Posterior vena cava (tissue), 2 donors: ENCODE measurements at places on chromosomes 2 and 18. TPM values are rescaled to one million over a fixed set of nuclear protein-coding genes. Genes with fewer than 3 reads are reported as not detected.

DNA sequence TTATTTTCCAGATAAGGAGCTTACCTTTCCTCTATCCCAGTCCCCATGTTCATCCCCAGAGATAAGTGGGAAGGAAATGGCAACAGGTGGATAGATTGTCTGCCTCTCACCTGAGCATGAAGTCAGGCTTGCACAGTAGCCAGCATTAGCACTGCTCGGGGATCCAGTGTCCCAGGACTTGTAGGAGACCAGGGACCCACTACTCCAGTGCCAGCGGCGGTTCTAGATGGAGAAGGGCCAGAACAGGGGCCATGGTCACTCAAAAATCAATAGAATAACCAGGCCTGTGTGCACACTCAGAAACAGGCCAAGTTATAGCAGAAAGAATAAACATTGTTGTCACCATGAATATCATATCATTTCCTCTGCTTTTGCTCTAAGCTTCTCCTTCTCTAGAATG, 2.4 kb downstream of the REG1B start:
- no peak for DNase-seq

GRCh38 chr2:86017901-86018896, 87.5 kb downstream of the POLR1A start:
- peak; percentile 81 for DNase-seq

GRCh38 chr2:41719756-41720155, 328.1 kb upstream of the PKDCC start:
- DNase-seq, result no peak

DNA sequence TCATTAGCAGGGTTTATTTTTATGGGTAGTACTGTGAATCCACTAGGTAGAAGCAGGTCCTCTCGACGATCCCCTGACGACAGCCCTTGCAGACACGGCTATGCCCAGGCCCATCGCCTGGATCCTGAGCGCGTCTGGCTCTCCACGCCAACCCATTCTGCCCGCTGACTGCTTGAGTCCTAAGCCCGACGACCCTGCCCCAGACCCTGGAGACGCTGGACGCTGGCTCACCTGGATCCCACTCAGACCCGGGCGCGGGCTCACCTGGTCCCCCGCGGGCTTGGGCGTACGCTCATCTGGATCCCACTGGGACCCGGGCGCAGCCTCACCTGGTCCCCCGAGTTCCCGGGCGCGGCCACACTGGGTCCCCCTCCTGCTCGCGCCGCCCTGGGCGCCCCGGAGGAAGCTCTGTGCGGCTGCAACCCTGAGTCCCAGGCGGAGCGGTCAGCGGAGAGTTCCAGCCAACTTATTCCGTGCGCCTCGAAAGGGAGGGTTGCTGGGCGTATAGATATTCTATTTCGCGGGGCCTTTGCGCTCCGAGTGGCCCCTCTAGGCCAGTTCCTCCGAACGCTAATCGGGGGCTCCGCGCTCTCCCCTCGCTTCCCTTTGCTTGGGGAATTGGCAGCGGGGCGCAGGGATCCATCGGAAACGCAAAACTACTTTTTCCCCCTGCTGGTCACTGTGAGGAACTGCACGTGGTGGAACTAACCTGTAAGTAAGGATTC, 22.4 kb upstream of the RMP24 start:
- DNase-seq, result no peak

DNA sequence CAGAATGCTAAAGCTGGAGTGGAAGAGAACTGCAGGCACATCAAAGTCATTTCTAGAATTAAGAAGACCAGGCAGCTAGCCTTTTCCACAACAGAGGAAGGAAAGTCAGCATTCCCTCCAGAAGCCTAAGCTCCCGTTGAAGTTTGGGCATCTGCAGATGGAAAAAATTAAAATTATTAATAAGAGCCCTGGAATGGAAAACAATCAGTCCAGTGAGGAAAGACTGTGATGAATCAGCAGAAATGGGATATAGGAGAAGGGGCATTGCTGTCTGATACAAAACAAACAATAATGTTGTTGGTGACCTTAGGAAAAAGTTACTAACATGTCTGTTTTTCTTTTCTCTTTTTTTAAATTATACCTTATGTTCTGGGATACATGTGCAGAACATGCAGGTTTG, 450.7 kb upstream of the SLC14A2 start:
- DNase-seq, result no peak

GRCh38 chr2:43540021-43540779, 55.6 kb downstream of the THADA start:
- DNase-seq, result peak; percentile 82

GRCh38 chr2:145431181-145431951, 911.4 kb upstream of the ZEB2 start:
- no peak for DNase-seq

- DNase-seq, result no peak
Observed at GRCh38 chr2:148548716-148549400, 95.7 kb upstream of the EPC2 start.

- no peak for DNase-seq
Observed at GRCh38 chr18:63788447-63789096, 13.4 kb downstream of the SERPINB7 start.

- no peak for DNase-seq
Observed at GRCh38 chr18:12076424-12077140, 17.1 kb upstream of the ANKRD62 start.

- peak; percentile 88 for DNase-seq
Observed at GRCh38 chr2:238459081-238459629, 32.4 kb downstream of the ASB1 start.

GRCh38 chr2:238512247-238512867, 85.6 kb downstream of the ASB1 start:
- DNase-seq, result peak; percentile 75

- peak; percentile 23 for DNase-seq
Observed at GRCh38 chr2:219215871-219216534, 2.8 kb downstream of the ABCB6 start.

DNA sequence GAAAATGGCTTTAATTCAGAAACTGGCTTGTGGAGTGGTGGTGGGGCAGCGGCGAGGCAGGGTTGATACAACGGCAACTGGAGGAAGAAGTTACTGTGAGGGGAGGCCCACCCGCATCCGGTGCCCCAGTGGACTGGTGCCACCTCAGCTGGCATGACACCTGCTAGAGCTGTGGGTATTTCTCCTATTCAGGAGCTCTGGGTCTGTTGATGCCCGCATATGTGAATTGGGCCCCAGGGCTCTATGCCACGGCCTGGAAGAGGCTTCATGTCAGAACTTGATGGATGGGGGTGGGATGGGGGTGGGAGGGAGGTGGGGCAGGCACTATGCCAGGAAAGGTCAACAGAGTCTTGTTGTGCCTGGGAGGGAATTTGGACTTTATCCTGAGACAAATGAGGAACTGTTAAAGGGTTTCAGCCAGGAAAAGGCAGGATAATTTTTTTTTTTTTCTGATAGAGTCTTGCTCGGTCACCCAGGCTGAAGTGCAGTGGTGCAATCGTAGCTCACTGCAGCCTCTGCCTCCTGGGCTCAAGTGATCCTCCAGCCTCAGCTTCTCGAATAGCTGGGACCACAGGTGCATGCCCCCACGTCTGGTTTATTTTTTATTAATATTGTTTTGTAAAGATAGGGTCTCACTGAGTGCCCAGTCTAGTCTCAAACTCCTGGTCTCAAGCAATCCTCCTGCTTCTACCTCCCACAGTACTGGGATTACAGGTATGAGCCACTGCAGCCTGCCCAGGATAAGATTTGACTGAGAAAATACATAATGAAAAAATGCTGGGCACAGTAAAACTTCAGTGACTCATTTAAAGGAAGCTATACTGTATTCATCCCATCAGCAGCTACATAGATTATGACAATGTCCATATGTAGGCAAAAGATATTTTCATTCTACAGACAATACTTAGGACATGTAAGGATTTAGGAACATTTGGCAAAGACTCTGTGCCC, 52.6 kb downstream of the SH2D6 start:
- no peak for DNase-seq

- no peak for DNase-seq
Observed at GRCh38 chr2:197159661-197160211, 150.8 kb downstream of the ANKRD44 start.

DNA sequence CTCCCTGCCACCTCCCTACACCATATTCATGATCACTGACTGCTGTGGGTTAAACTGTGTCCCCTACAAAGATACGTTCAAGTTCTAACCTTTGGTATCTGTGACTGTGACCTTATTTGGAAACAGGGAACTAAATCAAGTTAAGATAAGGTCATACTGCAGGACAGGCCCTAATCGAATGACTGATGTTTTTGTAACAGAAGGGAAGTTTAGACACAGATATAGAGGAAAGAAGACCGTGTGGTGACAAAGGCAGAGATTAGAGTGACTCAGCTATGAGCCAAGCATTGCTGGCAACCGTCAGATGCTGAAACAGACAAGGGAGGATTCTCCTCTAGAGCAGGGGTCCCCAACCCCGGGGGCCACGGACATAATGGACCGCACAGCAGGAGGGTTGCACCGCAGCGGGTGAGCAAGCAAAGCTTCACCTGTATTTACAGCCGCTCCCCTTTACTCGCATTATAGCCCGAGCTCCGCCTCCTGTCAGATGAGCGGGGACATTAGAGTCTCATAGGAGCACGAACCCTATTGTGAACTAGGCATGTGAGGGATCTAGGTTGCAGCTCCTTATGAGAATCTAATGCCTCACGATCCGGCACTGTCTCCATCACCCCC, 28.9 kb upstream of the RNF152 start:
- no peak for DNase-seq

DNA sequence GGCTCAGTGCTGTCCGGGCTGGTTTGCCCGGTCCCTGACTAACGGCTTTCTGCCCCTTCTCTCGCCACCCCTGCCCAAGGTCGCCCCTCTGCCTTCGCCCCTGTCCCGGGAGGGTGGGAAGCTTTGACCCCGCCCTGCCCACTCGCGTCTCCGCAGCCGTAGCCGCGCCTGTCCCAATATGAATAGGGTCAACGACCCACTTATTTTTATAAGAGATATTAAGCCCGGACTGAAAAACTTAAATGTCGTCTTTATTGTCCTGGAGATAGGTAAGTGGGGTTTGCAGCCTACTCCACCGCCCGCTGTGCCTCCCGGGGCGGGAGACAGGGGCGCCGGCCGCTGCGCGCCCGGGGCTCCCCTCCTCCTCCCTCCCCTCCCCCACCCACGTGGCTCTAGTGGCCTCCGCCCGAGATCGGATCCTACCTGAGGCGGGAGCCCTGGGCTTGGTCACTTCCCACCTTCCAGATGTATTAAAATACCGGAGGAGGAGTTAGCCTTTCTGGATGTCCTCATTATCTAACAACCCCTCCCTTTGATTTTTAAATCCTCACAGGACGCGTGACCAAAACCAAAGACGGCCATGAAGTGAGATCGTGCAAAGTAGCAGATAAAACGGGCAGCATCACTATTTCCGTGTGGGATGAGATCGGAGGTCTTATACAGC, 633 bp downstream of the NABP1 start:
- peak; percentile 90 for DNase-seq

DNA sequence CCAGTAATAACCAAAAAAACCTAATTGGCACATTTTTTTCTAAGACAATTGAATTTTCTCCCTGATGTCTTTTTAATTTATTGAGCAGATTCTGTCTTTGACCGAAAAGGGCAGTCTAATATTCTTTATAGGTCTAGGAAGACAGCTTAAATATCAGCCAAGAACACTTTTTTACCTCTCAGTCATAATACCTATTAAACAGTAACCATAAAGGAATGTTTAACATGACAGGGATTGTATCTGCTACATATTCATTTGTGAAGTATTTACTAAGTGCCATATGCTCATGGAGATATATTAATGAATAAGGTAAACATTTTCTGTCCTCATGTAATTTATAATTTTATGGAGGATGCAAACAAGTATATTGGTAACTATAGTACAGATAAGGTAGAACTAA, 3.1 kb upstream of the HTR2B start:
- DNase-seq, result no peak

- DNase-seq, result no peak
Observed at GRCh38 chr2:152585830-152586484, 131.3 kb downstream of the PRPF40A start.

DNA sequence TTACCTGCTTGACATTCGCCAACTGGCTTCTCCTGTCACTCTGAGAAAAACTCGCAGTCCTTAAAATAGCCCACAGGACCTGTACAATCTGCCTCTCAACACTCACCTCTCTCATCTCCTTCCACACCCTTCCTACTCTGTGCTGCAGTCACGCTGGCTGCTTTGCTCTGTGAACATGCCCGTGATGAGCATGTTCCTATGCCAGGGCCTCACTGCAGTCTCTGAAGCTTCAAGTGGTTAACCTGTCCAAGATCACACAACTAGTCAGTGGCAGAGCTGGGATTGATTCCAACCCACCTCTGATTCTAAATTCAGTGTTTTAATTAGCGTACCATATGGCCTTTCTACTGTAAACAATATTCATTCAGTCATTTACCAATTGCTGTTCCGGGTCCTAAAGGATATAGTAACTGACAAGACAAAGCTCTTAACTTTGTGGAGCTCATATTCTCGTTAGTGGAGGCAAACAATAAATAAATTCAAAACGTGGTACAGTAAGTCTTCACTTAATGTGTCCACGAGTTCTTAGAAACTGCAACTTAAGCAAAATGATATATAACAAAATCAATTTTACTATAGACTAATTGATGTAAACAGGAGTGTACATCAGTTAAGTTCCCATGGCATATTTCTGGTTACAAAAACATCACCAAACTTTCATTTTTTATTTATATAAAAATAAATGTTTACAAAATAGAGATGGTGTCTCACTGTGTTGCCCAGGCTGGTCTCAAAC, 38.9 kb upstream of the FBXO11 start:
- no peak for DNase-seq

- no peak for DNase-seq
Observed at GRCh38 chr2:221792971-221793521, 220.9 kb upstream of the EPHA4 start.

GRCh38 chr2:53994818-53995808, 24.3 kb upstream of the PSME4 start:
- DNase-seq, result no peak

- DNase-seq, result no peak
Observed at GRCh38 chr2:111221701-111222100, 101.0 kb downstream of the BCL2L11 start.

GRCh38 chr2:95359031-95359430, 43.5 kb upstream of the FAHD2A start:
- no peak for DNase-seq

EDAR gene
- total RNA-seq, result not detected

CCNT2 gene
- 32.1 TPM for total RNA-seq

ZNF385B gene
- 6.2 TPM for total RNA-seq

MPPE1 gene
- 39.6 TPM for total RNA-seq

CXCR4 gene
- total RNA-seq, result 7.8 TPM

MTX2 gene
- 18.7 TPM for total RNA-seq

NCKAP5 gene
- total RNA-seq, result 2.1 TPM

SMPD4 gene
- 26.5 TPM for total RNA-seq

VWA3B gene
- total RNA-seq, result 0.29 TPM

NYAP2 gene
- total RNA-seq, result not detected

FAM210A gene
- total RNA-seq, result 12.9 TPM
